ENCODE measurements at places on chromosomes 4 and X. TPM values are rescaled to one million over a fixed set of nuclear protein-coding genes. Genes with fewer than 3 reads are reported as not detected.

DNA sequence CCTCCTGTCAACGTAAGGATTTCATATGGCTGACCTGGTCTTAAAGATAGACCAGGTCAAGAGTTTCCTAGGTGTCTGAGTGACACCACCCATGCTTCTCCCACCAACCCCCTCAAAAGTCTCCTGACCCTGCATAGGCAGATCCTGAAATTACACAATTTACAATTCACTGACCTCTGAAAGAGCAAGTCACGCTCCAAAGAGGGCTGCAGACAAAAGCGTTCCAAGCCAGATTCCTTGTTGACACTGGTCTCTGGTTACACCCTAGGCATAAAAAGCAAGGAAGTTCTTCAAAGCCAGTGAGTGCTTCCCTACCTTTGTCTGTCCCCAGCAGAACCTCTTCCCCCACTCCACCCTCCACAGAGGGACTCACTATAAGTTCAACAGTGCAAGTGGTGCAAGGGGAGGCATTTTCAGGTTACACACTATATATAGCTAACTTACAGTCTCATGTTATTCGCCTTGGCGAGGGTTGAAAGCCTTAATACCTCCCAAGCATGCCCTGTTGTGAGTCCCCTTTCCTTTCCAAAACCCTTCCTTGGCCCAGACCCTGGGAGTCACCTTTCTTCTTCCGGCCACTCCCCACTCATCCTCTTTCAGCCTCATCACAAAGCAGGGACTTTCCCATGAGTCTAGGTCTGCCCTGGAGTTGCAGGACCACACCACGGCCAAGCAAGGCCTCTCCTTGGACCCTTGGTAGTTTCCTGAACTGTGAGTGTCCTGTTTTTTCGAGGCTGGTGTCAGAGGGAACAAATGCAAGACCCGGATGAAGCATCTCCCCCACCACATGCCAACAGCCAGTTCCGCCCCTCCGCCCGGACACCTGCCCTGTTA, 58.0 kb upstream of the KLF3 start:
- no peaks in the 10 kb centered on the region for H3K27me3 ChIP-seq
- no peak overlapping the region for H3K4me3 ChIP-seq
- DNase-seq, result no peak
- no peaks in the 10 kb centered on the region for H3K36me3 ChIP-seq
- H3K27ac ChIP-seq, result no peak overlapping the region
- H3K4me1 ChIP-seq, result no peaks in the 10 kb centered on the region

DNA sequence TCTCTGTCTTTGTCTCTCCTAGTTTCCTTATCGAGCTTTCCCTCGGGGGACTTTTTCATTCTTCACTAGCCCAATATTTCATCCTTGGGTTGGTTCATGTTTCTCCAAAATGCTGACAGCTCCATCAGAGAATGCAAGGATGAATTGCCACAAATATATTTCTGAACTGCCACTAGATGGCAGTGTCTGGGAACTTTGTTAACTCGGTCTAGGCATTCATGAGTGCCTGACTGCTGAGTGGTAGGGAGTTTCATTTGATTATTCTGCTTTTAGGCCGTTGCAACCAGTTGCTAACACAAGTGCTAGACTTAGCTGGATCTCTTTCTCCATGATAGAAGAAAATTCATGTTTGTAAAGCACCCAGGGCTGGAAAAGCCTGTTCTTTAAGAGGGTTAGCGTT, 73.5 kb upstream of the RAP2C start:
- no peak overlapping the region for H3K4me3 ChIP-seq
- peak; percentile 18 for DNase-seq
- no peaks in the 10 kb centered on the region for H3K4me1 ChIP-seq
- no peak overlapping the region for H3K27ac ChIP-seq
- H3K36me3 ChIP-seq, result no peaks in the 10 kb centered on the region

- H3K36me3 ChIP-seq, result no peaks in the 10 kb centered on the region
- H3K4me3 ChIP-seq, result no peak overlapping the region
- H3K27ac ChIP-seq, result no peak overlapping the region
- no peaks in the 10 kb centered on the region for H3K4me1 ChIP-seq
- DNase-seq, result no peak
Measured at GRCh38 chr4:79442422-79442821, 34.4 kb upstream of the GK2 start.

- H3K27ac ChIP-seq, result no peak overlapping the region
- H3K4me1 ChIP-seq, result no peaks in the 10 kb centered on the region
- H3K4me3 ChIP-seq, result no peak overlapping the region
- no peak for DNase-seq
- H3K27me3 ChIP-seq, result no peaks in the 10 kb centered on the region
Measured at GRCh38 chr4:78318126-78318525, 233.4 kb upstream of the ANXA3 start.

DNA sequence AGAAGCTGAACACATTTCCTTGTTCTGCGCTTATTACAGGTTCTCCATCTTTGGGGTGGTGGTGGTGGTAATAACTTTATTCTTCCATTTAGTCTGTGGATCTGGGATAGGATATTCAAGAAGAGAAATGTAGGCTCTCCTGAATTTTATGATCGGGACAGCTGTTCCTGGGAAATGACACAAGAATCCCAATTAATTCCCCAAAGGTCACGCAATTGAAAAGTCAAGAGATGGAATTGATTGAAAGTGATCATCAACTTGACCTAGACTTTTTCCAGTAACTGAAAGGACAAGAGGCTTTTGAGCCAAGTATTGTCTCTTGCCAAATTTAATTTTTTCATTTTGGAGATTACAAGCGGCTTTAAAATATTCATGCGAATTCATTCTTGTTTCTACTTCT, 98.7 kb upstream of the CBLL2 start:
- DNase-seq, result no peak
- H3K27ac ChIP-seq, result no peak overlapping the region
- H3K36me3 ChIP-seq, result no peaks in the 10 kb centered on the region
- H3K4me1 ChIP-seq, result no peaks in the 10 kb centered on the region
- H3K27me3 ChIP-seq, result no peaks in the 10 kb centered on the region

GRCh38 chr4:825971-826330, at the start of gene CPLX1:
Gene CPLX1, minus strand, starts transcription at chr4:826129. Its CDS starts 1,607 bp downstream, at chr4:824522.
- peaks cover 4% of the 10 kb centered on the region for H3K4me1 ChIP-seq
- no peaks in the 10 kb centered on the region for H3K27me3 ChIP-seq
- no peak for DNase-seq
- H3K4me3 ChIP-seq, result peak within 1 kb of the TSS; percentile 24
- no peak within 1 kb of the TSS for H3K27ac ChIP-seq

- H3K4me3 ChIP-seq, result no peak overlapping the region
- H3K27ac ChIP-seq, result no peak overlapping the region
- no peaks in the 10 kb centered on the region for H3K36me3 ChIP-seq
- H3K27me3 ChIP-seq, result no peaks in the 10 kb centered on the region
Measured at GRCh38 chr4:1230971-1231636, 17.8 kb downstream of the CTBP1 start.

- no peak overlapping the region for H3K27ac ChIP-seq
- DNase-seq, result no peak
- H3K4me3 ChIP-seq, result no peak overlapping the region
- no peaks in the 10 kb centered on the region for H3K27me3 ChIP-seq
- H3K4me1 ChIP-seq, result no peaks in the 10 kb centered on the region
- H3K36me3 ChIP-seq, result no peaks in the 10 kb centered on the region
Measured at GRCh38 chr4:74205046-74205445, 47.1 kb downstream of the MTHFD2L start.

Gene CYP2U1
- 6.9 TPM for polyA plus RNA-seq

Gene KIAA1210
- polyA plus RNA-seq, result 63.0 TPM
